ENCODE measurements at places on chromosomes 1 and 21.

DNA sequence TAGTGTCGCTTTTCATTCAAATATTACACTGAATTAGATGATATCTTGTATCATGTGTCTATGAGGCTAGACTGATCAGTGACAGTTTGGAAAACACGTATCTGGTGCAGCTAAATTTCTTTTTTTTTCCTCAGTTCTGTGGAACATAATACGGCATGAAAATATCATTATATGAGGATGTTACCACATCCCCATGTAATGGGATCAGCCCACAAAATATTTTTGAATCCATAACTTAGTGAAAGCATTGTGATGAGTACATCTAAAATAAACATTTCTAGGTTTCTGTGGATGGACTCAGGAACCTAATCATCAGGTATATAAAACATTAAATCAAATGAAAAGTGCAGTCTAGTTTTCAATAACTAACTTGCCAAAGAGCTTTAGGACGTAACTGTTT is 356.3 kb downstream of the USP25 start:
- DNase-seq, result no peak

DNA sequence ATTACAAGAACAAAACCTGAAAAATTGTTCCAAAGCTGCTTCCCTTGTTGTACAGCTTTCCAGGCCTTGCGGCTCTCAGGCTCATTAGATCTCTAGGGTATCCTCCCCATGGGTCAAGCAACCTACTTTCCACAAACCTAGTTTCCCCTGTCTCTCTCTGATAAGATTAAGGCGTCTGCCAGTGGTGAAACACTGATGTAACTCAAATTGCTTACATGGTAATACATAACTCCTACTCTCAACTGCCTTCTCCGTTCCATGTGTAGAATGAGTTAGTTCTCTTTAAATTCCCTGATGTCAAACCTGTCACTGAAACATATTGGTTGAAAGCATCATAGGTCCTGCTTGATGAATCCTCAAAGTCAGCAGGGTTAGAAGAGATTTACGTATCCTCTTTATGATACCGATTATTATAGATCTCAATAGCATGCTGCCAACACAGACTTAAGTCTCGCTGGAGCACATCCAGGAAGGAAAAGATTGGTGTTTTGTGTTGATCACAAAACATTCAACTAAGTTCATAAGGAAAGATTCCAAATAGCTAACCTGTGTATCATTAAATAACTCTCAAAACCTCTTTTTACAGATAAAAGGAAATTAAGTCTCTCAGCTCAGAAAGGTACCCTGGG is 10.6 kb downstream of the PPP1R15B start:
- no peak for DNase-seq

GRCh38 chr1:2372551-2373490 is 18.5 kb downstream of the MORN1 start:
- no peak for DNase-seq

GRCh38 chr1:39398278-39399021 is 93.0 kb upstream of the BMP8A start:
- no peak for DNase-seq

- no peak for DNase-seq
Measured at GRCh38 chr1:14363707-14364413, 234.6 kb upstream of the KAZN start.

DNA sequence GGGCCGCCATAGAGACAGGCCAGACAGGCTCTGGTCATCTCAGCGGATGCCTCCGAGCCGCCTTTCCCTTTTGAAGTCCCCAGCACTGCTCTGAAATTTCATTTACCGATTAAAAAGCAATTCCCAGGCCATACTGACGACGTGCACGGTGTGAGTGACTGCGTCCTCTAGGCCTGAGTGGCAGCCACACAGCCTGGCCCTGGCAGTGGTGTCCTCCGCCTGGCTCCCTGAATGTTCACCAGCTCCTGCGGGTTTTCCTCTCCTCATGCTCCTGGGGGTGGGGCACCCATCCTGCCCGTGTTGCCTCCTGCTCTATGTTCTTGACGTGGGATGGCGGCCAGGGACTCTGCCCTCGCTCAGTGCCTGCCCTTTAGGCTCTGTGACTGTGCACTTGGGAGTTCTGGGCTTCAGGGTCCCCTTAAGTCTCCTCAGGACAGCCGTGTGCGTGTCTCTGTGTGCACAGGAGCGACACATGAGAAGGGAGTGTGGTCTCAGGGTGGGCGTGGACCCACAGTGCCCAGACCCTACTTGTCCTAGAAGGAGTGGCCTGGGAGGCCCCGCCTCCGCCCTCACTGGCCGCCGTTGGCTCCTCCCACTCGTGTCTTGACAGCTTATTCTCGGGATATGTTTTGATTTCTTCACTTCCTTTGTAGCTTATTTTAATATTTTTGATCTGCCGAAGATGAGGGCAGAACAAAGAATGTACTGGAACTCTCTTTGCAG is 3.6 kb downstream of the SKI start:
- DNase-seq, result no peak

- no peak for DNase-seq
Measured at GRCh38 chr1:164233149-164233548, 325.8 kb upstream of the PBX1 start.

GRCh38 chr21:44828362-44829056 is 10.6 kb upstream of the SUMO3 start:
- no peak for DNase-seq

DNA sequence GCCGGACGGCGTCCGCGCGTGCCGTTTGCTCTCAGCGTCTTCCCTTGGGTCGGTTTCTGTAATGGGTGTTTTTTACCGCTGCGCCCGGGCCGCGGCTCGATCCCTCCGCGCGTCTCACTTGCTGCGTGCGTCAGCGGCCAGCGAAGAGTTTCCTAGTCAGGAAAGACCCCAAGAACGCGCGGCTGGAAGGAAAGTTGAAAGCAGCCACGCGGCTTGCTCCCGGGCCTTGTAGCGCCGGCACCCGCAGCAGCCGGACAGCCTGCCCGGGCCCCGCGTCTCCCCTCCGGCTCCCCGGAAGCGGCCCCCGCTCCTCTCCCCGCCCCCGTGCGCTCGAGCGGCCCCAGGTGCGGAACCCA is 159.8 kb downstream of the RUNX1 start:
- DNase-seq, result no peak

- no peak for DNase-seq
Measured at GRCh38 chr1:113765306-113766230, 6.3 kb upstream of the PHTF1 start.

GRCh38 chr1:66641891-66642473 is 108.0 kb downstream of the SGIP1 start:
- no peak for DNase-seq

- DNase-seq, result no peak
Measured at GRCh38 chr1:202561726-202562443, 148.4 kb downstream of the SYT2 start.
